ENCODE measurements at places on chromosomes 12 and 14.

- DNase-seq: no peak
These were observed 5.0 kb upstream of the KTN1 start for GRCh38 chr14:55574988-55575387.

DNA sequence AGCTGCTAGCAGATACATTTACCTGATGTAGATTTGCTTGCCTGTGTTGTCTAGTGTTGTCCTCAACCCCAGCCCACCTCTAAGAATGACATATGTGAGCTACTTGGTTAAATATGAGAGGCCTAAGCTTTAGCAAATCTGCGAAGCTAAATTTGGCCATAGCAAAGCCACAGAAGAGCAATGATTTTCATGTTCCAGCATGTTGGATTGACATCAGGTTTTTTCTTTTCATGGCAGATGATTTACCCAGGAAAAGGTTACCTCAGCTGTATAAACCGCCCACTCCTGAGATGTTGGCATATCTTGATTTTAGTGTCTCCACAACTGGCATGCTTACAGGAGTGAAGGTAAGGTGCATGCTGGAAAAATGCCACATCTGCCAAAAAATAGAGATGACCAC is 36.4 kb upstream of the ATF1 start:
- no peak for DNase-seq

GRCh38 chr14:24297190-24297964 is 2.2 kb downstream of the DHRS1 start:
- DNase-seq: no peak

DNA sequence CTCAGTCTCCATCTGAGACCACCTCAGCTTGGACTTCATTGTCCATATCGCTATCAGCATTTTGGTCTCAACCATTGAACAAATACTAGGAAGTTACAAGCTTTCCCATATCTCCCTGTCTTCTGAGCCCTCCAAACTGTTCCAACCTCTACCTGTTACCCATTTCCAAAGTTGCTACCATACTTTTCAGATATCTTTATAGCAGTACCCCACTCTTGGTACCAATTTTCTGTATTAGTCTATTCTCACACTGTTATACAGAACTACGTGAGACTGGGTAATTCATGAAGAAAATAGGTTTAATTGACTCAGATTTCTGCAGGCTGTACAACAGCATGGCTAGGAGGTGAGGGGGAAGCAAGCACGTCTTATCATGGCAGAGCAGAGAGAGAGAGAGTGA is 53.8 kb downstream of the PRKCH start:
- DNase-seq: no peak

DNA sequence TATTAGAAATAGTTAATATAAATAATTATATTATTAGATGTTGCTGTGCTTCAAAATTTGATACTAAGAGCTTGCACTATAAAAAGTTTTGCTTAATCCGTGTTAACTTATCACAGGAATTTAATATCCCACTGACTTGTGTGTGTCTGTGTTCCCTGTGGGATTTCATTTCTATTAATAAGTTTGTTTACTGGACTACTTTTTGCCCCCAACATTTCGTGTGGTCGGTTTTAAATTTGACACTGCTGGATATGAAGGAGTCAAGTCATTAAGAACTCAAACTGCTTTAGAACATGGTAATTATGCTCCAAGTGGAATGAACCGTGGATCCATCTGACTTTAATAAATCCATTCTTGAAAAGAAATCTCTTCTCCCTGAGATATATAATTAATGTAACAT is 182.2 kb upstream of the NUDT4 start:
- DNase-seq: no peak

- no peak for DNase-seq
These were observed 19.1 kb upstream of the FOS start for GRCh38 chr14:75259510-75259855.

GRCh38 chr12:104758771-104759170 is 199.3 kb downstream of the SLC41A2 start:
- no peak for DNase-seq

DNA sequence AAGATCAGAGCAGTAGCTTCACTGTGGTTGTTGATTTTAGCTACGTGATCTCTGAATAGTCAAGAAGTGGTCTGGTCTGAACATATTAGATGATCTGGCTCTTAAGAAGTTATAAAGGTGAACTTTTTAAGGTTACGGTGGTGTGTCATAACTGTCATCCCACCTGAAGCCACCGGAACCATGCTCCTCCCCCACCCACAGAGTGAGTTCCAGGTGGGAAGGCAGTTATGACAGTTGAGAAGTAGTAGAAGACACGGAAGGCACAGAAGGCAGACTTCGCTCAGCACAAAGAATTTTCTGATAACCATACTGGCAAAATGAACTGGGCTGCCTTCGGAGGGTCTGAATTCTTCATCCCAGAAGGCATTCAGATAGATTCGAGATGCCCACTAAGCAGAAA is 90.0 kb upstream of the RIC8B start:
- DNase-seq: no peak

DNA sequence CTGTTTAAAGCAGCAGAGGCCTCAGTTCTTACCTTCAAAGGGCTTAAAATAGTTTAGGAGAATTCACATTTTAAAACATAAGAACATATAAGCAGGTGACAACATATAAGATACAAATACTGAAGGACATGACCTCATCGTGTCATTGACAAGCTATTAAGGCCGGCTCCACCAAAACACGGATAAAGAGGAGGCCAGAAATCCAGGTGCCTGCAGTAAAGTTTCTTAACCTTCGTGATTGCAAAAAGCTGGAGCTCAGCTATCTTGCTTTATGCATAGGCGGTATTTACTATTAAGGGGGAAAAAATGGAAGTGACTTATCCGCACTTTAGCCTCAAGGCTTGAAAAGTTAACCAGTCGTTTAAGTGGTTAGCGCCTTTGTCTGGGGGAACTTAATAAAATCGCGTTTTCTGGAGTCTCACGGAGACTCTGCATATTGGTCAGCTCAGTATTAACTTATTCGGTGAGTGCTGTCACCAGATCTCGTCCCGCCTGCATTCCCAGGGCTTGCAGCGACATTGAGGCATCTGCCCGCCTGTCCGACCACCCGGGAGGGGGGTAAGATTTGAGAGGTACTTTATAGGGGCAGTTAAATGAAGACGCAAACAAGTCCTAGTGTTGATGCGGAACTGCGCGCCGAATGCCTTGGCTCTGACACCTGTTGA is 1.1 kb upstream of the SP1 start:
- no peak for DNase-seq

Measured in aorta (tissue), 5 donors.